ENCODE measurements at places on chromosomes 7 and 10. TPM values are rescaled to one million over a fixed set of nuclear protein-coding genes. Genes with fewer than 3 reads are reported as not detected.
A peak's percentile ranks its signal among the peaks of the same experiment; 100 is the strongest.

DNA sequence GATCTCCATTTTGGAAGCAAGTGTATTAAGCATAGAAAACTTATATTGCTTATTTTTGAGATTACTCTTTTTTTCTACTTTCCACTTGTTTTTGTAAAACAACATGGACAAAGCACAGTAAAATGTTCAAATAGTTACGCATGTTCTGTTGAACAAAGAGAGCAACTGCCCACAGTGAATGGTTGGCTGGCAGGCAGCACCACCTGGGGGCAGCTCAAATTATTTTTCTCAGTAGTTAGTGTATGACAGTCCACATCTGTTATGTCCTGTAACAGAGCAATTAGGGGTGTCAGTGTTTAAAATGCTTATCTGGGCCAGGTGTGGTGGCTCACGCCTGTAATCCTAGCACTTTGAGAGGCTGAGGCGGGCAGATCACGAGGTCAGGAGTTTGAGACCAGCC, 46.1 kb upstream of the CACUL1 start:
- H3K27ac ChIP-seq = no peak overlapping the region
- no peaks in the 10 kb centered on the region for H3K4me1 ChIP-seq
- no peaks in the 10 kb centered on the region for H3K36me3 ChIP-seq
- peaks cover 11% of the 10 kb centered on the region for H3K27me3 ChIP-seq

- peaks cover 17% of the 10 kb centered on the region for H3K27me3 ChIP-seq
- no peak overlapping the region for H3K27ac ChIP-seq
- H3K4me3 ChIP-seq = no peak overlapping the region
These were observed 169.8 kb upstream of the MEOX2 start for GRCh38 chr7:15856311-15856710.

GRCh38 chr10:98675902-98676301, 229.2 kb upstream of the HPS1 start:
- H3K27ac ChIP-seq = no peak overlapping the region
- no peak for DNase-seq
- H3K27me3 ChIP-seq = no peaks in the 10 kb centered on the region
- no peaks in the 10 kb centered on the region for H3K36me3 ChIP-seq

GRCh38 chr7:32393861-32394260, 96.3 kb downstream of the LSM5 start:
- H3K4me1 ChIP-seq = no peaks in the 10 kb centered on the region
- H3K27me3 ChIP-seq = peaks cover 6% of the 10 kb centered on the region
- no peak overlapping the region for H3K27ac ChIP-seq
- H3K36me3 ChIP-seq = no peaks in the 10 kb centered on the region
- no peak overlapping the region for H3K4me3 ChIP-seq
- DNase-seq = no peak

- H3K4me1 ChIP-seq = no peaks in the 10 kb centered on the region
- no peak overlapping the region for H3K27ac ChIP-seq
- DNase-seq = no peak
- H3K27me3 ChIP-seq = no peaks in the 10 kb centered on the region
These were observed 63.2 kb upstream of the FHIP2A start for GRCh38 chr10:114758331-114758730.

- H3K4me1 ChIP-seq = no peaks in the 10 kb centered on the region
- no peaks in the 10 kb centered on the region for H3K36me3 ChIP-seq
- H3K27me3 ChIP-seq = no peaks in the 10 kb centered on the region
- no peak overlapping the region for H3K4me3 ChIP-seq
These were observed 10.1 kb upstream of the ATOH7 start for GRCh38 chr10:68242051-68242450.

- DNase-seq = no peak
- H3K36me3 ChIP-seq = no peaks in the 10 kb centered on the region
- H3K4me1 ChIP-seq = peaks cover 15% of the 10 kb centered on the region
- H3K27me3 ChIP-seq = no peaks in the 10 kb centered on the region
- no peak overlapping the region for H3K27ac ChIP-seq
- H3K4me3 ChIP-seq = no peak overlapping the region
These were observed 9.2 kb upstream of the FOXP2 start for GRCh38 chr7:114405427-114405826.

GRCh38 chr10:95268438-95268837, 22.4 kb downstream of the PDLIM1 start:
- peaks cover 23% of the 10 kb centered on the region for H3K4me1 ChIP-seq
- peak; percentile 61 for DNase-seq
- no peaks in the 10 kb centered on the region for H3K27me3 ChIP-seq
- H3K4me3 ChIP-seq = no peak overlapping the region

DNA sequence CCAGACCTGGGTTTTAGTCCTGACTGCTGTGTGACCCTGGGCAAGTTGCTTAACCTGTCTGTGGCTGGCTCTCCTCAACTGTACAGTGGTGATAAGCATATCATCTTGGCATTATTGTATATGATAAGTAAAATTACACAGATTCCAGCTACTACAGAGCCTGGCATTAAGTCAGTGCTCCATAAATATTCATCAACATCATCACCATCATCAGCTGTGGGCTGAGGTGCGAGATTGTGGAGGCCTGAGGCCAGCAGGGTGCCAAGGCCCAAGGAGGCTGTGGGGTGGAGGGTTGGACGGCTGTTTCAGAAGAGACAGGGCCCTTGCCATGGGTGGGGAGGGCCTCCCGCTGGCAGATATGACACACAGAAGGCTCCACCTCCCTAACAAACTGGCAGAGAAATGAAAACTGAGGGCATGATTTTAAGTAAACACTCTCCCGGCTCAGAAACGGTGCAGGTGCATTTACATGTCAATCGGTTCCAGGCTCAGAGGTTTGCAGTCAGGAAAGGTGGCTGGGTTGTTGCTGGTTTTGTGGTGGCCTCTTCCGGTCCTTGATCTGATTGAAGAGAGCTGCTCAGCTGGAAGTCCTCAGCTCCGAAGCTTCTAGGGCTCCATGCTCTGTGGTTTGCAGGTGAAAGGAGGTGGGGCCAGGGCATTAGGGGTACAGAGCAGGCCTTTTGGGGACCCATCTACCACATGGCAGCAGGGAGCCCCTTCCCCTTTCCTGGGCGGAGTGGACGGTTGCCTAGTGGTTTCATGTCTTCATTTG, 10.2 kb downstream of the CRYGN start:
- no peaks in the 10 kb centered on the region for H3K36me3 ChIP-seq
- no peak for DNase-seq
- H3K27me3 ChIP-seq = no peaks in the 10 kb centered on the region
- no peak overlapping the region for H3K27ac ChIP-seq

ITPRID1 gene
- total RNA-seq = 21.8 TPM

ZCWPW1 gene
- 2.0 TPM for total RNA-seq

C10orf143 gene
- 3.5 TPM for total RNA-seq

SLIT1 gene
- 3.2 TPM for total RNA-seq

NUTM2E gene
- not detected for total RNA-seq
